ENCODE measurements at places on chromosomes 5 and 9.
A peak's percentile ranks its signal among the peaks of the same experiment; 100 is the strongest.

- DNase-seq, result peak; percentile 31
Measured at GRCh38 chr5:133373121-133373870, 239.0 kb downstream of the FSTL4 start.

DNA sequence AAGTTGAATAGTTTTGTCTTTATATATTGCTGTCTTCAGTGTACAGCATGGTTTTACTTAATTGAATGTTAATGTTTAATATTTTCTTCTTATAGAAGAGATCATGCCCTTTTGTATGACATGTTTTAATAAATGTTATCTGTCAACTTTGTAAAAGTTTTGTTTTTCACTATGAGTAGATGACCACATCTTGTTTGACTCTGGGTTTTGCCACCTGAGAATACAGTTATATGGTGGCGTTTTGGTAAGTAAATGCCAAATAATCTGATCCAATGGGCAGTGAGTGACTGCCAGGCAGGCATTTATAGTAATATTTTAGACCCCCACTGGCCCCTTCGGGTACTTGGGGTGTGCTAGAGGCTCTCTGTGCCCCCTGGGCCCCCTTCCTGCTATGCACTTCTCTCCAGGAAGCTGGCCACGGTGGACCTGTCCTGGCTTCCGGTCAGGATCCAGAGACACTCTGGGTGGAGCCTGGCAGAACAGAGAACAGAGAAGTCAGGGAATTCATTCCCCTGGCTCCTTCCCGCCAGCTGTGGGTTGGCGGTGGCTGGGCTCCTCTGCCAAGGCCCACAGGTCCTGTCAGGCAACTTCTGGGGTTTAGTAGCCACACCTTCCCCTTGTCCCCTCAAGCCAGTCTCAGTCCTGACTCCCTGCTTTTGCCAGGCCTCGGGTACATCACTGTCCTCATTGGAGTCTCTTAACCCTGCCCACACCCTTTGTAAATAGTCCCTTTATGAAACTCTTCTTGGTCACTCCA lies 22.2 kb upstream of the ZBTB34 start:
- DNase-seq, result no peak

GRCh38 chr5:169668732-169669131 lies 31.7 kb downstream of the DOCK2 start:
- DNase-seq, result no peak

DNA sequence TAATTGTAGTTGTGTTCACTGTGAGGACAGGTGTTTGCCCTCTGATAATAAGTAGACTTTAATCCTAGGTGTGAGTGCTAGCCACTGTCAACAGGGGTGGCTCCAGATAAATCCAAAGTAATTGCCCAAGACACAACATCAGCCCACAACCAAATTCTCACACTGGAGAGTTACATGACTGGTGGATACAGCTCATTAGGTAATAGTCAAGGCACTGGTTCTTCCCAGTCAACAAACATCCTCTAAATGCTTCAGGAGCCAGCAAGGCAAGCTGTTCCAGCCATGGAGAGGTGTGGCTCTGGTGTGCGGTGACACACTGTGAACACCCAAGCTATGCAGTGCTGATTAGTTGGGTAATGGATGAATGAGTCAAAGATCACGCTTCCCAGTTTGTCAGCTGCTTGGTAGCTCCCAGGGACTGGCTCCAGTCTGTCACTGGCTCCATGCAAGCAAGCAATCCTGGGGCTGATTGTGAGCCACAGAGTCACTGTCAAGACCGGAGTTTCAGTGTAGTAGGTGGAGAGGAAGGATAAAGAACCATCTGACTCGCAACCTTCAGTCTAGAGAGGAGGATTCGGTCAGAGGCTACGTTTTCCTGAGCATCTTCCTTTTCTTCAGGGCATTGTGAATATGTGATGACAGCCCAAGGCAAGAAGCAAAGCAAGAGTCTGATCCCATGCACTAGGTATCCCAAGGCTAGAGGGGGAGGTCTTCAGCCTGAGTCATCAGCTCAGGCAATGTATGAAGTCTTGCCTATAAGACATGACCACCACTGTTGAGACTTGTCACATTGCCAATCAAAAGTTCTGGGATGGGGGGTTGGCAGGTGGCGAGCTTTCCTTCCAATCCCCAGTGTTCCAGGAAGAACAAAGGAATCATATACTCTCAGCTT lies 63.1 kb downstream of the UGCG start:
- DNase-seq, result peak; percentile 96

GRCh38 chr5:154335065-154335448 lies 110.7 kb upstream of the SAP30L start:
- no peak for DNase-seq

DNA sequence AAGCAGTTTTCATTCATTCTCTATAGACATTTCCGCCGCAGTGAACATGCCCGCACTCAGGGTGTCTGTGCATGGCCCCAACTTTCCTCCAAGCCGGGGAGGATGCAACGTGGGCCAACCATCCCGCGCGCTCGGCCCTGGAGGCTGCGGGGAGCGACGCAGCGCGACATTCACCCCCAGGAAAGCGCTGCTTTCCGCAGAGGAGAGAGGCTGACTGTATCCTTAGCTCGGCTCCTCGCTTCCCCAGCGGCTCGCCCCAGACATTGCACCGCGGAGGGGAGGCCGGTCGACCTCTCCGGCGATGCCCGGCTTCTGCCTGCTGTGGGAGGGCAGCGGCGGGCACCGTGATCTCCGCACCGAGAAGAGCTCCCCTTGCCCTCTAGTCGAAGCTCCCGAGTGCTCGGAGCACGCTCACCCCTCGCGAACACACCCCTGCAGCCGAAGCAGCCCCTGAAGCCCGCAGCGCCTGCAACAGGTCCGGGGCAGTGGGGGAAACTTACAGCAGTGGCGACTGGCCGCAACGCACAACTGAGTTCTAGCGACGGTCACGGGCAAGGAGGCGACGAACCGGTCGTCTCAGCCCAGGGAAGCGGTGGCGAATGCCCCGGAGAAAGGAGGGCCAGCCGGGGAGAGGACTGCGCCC lies 600 bp downstream of the ENC1 start:
- DNase-seq, result peak; percentile 71

DNA sequence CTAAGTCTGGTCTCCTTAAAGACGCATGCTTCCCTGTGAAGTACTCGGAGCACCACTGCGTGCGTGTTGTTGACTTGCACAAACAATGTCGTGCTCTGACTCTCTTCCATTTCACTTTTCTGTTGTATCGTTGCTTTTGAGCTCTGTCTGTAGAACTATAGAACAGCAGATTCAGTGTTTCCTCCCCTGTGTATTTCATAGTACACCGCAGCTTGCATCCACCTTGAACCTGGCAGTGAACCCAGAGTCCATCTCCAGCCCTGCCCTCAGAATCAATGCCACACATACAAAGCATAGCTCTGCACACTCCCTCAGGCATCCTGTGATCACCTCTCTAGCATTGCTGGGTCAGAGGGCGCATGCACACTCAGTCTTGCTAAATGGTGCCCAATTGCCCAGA lies 37.2 kb upstream of the ADAMTS2 start:
- no peak for DNase-seq

DNA sequence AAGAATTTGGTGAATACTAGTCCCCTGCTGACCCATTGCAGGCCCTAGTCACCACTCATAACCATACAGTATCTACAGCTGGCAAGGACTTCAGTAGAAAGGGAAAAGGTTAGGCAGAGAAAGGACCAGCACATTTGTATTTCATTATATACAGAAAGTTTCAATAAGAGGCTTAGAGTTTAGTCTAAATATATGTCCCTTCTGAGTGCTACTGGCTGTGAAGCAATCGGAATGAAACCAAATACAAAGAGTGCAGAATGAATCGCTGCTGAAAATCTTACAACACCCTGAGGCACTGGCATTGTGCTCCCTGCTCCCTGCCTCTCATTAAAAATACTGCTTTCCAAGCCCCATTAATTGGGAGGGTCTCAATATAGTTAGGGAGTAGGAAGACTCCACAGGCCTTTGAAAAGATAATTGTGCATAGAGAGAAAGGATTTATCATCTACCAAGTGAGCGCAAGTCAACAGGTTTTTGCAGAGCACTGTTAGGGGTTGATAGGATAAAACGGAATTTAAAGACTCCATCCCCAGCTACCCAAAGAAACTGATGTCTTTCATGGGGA lies 110.8 kb downstream of the SLC1A3 start:
- DNase-seq, result no peak

- DNase-seq, result no peak
Measured at GRCh38 chr9:128861501-128861900, 20.2 kb downstream of the KYAT1 start.

DNA sequence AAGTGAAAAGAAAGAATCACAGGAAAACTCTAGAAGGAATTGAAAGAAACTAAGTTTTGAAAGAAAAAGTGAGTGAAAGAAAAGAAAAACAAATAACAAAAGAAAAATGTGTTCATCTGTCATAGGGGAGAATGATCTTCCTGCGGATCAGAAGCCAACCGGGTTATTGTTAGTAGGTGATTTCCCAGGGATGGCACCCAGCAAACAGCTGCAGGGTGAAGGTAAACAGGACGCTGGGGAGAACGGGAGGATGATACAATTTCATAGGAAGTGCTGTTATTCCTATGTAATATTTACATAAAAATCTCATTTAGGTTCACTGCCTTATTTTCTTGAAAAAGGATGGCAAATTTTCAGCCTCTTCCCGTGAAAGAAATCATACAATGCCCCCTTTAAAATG lies 72.4 kb upstream of the LHFPL2 start:
- DNase-seq, result no peak

GRCh38 chr5:33270671-33271070 lies 170.1 kb upstream of the TARS1 start:
- DNase-seq, result no peak

DNA sequence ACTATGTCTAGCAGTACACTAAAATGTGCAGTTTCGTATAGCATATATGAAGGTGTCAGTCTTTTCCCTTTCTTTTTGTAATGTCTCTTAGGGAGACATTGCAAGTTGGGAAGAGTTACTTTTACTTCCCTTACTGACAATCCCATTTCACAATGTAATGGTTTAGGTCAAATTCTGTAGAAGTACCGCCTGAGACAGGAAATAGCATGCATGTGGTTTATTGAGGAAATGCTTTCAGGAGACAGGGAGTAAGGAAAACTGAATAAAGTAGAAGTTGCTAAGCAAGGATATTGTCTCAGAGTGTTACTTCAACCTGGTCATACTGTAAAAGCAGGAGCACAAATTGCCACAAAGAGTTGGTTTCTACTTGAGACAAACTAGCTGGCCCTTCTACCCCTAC lies 32.1 kb upstream of the MSANTD3 start:
- peak; percentile 75 for DNase-seq

DNA sequence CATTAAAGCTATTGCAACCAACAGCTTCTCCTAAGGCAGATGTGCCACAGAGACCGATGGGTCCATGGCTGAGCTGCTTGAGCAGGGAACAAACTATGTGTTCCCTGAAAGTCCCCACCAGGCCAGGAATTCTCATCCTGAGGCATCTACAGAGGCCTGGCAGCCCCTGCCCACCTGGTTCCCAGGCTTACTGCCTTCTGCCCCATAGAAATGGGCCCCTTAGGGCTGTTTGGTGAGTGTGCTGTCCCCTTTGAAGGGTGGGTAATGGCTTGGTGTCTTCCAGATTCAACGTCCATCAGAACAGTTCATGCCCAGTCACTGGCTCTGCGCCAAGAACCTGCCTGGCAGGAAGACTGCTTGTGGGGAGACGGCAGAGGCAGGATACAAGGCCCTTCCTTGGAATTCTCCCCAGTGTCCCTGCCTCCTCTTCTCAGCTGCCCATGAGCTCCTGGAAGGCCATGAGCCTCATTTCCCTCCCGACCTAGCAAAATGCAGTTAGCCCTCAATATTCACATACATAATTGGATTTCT lies 3.8 kb upstream of the COL27A1 start:
- DNase-seq, result no peak

DNA sequence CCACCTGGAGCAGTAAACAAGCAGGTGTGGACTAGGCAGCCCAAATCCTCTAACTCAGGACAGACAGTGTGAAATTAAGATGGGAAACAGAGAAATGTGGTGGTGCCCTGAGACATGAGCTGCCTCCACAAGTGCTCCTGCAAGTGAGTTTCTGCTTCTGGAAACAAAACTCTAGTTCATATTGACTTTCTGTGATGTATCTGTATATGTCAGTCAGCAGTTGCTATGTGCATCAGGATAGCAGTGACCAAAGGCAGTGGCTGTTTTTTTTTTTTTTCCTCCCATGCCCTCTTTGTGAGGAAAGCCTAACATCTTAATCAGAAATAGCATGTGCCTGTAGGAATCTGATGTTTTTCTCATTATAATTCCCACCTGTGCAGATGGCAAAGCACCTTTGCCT lies 318.4 kb upstream of the SEMA6A start:
- no peak for DNase-seq

DNA sequence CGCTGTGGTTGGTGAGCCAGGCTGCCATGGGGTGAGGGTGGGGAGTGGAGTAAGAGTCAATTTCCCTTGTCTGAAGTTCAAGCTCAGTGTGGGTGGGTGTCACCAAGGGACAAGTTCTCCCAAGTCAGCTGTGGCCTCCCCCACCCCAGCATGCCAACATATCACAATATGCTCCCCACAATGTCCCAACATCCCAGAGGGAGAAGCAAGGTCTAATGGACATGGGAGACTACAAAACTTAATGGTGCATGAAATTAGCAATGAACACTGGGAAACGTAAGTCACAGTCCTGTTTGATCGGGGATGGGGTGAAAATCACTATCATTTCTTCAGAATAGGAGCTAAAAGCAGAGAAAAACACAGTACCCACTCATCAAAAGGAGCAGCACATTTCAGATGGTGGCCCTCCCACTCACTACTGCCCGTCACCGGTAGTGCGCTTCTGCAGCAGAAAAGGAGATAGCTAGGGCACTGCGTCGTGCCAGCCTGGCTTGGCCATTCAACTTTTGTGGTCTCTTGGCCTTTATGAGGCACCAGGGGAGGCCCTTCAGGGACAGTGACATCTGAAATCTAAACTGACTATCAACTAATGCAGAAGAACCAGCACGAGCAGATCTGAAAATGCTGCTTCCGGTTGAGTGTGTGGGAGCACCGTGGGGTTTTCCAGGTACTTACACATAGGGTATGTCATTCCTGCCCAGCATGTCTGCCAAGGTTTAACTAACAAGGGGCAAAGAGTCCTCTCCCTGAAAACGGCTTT lies 20.5 kb upstream of the NDFIP1 start:
- no peak for DNase-seq

- DNase-seq, result no peak
Measured at GRCh38 chr5:73387149-73387591, 61.4 kb downstream of the FOXD1 start.

DNA sequence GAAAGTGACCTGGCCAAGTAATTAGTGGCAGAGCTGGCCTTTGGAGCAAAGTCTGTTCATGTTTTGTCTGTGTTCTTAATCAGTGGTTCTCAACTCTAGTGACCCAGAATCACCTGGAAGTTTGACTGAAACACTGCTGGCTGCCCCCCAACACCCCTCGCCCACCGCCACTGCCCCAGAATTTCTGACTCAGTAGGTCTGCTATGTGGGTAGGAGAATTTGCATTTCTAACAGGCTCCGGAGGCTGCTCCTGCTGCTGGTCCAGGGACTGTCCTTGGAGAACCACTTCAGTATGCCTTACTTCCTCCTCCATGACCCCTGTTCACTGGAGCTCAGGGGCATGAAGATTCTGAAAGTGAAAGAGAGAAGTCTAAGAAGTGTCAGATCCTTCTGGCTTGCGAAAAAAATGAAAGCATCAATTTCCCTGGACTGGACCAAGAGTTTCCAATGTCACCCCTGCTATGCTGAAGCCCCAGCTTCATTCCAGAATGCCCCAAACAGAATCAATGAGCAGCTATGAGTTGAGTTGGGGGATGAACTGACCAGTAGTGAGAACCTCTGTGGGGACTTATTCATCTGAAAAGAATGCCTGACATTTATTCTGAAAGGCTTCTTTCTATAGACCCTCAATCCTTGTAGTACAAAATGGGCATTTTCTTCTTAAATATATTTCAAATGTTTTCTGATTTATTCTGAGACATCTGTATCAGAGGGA lies 20.8 kb upstream of the COL15A1 start:
- DNase-seq, result peak; percentile 82
